Stimulated activated CD4-positive, alpha-beta T cell treated with anti-CD3 and anti-CD28 coated beads, Interleukin-4, amount 100 ng/mL, for 24 hours (primary cell): ENCODE measurements at places on chromosomes 16 and 17.

GRCh38 chr16:20941636-20941926 is 41.0 kb downstream of the LYRM1 start:
- DNase-seq = no peak

- DNase-seq = no peak
Observed at GRCh38 chr17:76932402-76933333, 64.5 kb downstream of the MGAT5B start.

- DNase-seq = no peak
Observed at GRCh38 chr17:60311936-60312335, 80.0 kb downstream of the USP32 start.

GRCh38 chr16:78755751-78756661 is 656.6 kb downstream of the WWOX start:
- no peak for DNase-seq

DNA sequence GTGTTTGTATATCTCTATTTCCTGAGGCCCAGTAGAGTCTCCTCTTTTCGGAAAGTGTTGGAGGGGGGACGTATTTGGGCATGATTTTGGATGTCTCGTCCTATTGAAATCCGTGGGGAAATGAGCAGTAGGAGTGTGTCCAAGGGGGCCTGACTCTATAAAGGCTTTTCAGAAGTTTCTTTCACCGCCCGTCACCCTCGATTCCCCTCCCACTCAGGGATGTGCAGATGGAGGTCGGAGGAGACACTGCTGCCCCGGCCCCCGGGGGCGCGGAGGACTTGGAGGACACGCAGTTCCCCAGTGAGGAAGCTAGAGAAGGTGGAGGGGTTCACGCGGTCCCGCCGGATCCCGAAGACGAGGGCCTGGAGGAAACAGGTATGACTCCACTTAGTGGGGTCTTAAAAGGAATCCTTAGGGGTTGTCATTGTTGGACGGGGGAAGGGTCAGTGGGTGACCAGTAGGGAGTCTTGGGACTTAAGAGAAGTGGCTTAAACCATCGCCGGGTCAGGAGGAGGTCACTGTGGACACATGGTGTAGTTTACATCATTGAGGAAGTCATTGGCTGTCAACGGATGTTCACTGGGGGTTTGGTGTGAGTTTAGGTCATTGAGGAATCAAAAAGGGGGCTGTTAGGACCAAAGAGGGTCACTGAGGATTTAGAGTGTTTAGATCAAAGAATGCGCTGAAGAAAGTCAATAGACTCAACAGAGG is 424 bp downstream of the MON1B start:
- peak; percentile 30 for DNase-seq

GRCh38 chr16:66658143-66658859 is 38.2 kb downstream of the CMTM4 start:
- DNase-seq = no peak

DNA sequence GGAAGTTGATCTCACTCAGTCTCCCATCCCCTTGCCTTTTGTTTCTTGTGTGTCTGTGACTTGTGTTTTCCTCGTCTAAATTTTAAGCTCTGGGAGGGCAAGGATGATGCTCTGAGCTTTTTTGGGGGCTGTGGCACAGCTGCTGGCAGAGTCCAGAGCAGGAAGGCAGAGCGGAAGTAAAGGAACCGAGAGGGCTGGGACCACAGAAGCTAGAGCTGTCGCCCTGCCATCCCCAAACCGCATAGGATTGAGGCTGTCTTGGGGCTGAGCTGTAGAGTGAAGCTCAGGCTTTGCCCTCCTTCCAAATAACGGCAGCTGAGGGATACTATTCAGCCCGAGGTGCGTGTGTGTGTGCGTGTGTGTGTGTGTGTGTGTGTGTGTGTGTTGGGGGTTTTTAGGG is 3.8 kb upstream of the DNAH2 start:
- no peak for DNase-seq

GRCh38 chr16:6364846-6365245 is 967.8 kb upstream of the RBFOX1 start:
- no peak for DNase-seq

- no peak for DNase-seq
Observed at GRCh38 chr16:72324578-72324977, 152.6 kb upstream of the PMFBP1 start.

GRCh38 chr17:13395346-13395745 is 206.4 kb downstream of the HS3ST3A1 start:
- DNase-seq = no peak

DNA sequence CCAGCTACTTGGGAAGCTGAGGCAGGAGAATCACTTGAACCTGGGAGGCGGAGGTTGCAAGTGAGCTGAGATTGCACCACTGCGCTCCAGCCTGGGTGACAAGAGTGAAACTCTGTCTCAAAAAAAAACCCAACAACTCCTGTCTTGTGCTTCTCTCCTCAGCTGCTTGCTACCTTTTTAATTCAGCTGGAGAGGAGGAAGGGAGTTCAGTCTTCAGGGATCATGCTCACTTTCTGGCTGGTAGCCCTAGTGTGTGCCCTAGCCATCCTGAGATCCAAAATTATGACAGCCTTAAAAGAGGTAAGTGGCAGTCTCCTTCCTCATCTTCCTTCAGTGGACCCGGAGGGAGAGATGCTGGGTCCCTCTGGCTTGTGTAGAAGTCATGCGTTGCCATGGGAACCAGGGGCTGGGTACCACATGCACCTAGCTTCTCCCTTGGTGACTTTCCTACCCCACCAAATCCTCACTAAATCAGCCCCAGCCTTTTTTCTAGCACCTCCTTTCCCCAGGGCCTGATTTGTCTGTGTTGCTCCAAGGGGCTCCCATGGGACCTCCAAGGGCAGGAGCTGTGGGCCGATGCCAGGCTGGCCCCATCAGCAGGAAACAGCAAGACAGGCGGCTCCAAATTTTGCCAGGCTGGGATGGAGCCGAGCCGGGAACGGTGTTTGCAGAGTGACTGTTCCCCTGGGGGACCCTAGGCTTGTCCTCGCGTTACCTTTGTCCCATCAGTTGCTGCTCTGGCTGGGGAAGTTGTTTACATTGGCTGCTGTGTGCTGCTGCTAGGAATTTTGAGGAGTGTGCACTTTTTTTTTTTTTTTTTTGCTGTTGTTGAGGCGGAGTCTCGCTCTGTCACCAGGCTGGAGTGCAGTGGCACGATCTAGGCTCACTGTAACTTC is 65.2 kb downstream of the ABCC1 start:
- DNase-seq = no peak

- no peak for DNase-seq
Observed at GRCh38 chr17:41680426-41681040, 8.2 kb upstream of the EIF1 start.

DNA sequence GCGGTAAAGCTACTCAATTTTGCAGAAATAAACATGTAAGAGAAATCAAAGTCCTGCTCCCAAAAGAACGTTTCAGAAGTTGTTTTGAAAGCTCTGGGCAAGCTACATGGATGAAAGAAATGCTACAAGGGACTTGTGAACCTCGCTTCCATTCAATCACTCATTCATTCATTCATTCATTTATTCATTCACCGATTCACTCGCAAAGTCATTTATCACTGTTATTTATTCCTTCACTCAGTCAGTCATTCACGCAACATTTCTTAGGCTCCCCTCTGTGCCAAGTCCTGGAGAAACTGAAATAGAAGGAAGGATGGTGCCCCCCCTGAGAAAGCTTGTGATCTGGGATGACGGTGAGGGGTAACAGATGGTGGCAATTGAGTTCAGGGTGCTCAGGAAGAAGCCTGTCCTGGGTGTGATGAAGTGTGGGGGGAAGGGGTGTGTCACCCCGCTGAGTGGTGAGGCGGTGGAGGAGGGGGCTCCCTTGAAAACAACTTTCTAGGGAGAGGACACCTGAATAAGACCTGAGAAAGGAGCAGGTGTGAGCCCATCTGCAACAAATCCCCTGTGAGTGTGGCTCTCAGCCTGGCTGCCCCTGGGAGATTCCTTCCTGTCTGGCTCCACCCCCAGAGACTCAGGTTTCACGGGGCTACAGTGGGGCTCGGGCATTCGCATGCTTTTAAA is 36.3 kb upstream of the PRSS54 start:
- DNase-seq = no peak

GRCh38 chr16:74862743-74863244 is 88.2 kb upstream of the FA2H start:
- DNase-seq = peak; percentile 14

- DNase-seq = no peak
Observed at GRCh38 chr17:51860954-51861561, 297.5 kb downstream of the CA10 start.

- DNase-seq = no peak
Observed at GRCh38 chr17:61579347-61579746, 11.7 kb downstream of the NACA2 start.

- DNase-seq = no peak
Observed at GRCh38 chr16:55502801-55503366, 6.0 kb upstream of the LPCAT2 start.

GRCh38 chr17:3935140-3935542 is 18.9 kb upstream of the P2RX1 start:
- no peak for DNase-seq

- DNase-seq = no peak
Observed at GRCh38 chr17:8859804-8860430, 7.6 kb downstream of the PIK3R6 start.

DNA sequence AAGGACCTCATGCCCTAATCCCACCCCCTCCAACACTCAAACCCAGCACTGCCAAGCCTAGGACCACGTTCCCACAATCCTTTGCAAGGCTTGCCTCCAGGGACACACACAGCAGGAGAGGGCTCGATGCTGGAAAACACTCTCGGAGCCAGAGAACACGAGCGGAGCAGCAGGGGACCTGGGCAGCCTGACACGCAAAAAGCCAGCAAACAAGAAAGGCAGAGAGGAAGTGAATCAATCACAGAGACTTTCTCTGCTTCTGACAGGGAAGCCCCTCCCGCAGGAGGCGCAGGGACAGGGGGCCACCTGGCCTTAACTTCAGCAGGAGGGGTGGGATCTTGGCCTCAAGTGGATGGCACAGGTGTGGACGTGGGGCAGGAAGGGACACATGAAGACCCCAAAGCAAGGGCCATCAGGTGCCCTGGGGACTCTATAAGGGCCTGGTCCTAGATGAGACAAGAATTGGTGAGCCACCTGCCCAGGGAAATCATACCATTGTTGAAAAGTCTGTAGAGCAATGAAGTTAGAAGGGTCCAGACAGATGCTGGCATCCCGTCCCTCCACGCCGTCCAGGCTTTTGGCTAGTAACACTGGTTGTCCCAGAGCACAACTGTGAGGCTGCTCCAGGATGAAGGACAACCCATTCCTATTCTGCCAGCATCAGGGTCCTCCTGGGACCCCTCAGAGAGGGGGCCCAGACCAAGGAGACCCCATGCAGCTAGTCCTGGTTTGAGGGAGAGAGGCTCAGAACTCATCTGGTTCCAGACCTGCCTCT is 2.2 kb downstream of the SDK2 start:
- DNase-seq = no peak

- peak; percentile 60 for DNase-seq
Observed at GRCh38 chr16:31880322-31880979, 6.8 kb downstream of the ZNF267 start.

DNA sequence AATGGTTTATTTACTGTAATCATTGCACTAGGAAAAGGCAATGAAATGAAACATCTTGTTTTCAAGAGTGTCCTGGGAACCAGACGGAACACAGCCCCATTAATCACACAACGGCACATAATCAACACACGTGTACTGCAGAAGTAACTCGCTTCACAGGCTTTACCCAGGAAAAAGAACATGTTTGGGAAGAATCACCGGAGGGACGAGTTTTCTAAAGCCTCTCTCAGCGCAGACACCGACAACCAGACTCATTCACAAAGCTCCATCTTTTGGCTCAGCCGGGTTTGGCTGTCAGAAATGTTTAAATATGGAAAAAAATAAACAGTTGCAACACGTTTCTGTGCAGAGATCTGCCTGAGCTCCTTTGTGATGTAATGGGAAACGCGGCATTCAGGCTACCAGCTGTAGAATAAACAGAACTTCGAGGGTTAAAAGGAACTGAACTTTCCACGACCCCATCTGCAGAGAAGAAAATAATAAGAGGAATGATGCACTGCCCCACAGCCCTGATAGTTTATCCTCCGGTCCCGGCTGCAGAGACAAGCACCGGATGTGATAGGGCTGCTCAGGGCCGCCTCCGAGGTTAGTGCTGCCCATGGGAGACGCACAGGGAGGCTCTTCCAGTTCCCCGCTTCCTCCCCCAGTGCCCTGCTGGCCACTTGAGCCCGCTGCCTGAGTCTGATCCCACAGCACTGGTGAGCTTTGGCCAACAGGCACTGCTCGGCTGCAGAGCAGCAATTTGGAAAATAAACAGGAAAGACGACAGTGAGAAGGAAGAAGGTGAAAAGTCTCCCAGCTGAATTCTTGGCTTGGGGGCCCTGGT is 119.8 kb downstream of the HIC1 start:
- no peak for DNase-seq

GRCh38 chr17:39461926-39462569 is 762 bp downstream of the CDK12 start:
- DNase-seq = no peak

DNA sequence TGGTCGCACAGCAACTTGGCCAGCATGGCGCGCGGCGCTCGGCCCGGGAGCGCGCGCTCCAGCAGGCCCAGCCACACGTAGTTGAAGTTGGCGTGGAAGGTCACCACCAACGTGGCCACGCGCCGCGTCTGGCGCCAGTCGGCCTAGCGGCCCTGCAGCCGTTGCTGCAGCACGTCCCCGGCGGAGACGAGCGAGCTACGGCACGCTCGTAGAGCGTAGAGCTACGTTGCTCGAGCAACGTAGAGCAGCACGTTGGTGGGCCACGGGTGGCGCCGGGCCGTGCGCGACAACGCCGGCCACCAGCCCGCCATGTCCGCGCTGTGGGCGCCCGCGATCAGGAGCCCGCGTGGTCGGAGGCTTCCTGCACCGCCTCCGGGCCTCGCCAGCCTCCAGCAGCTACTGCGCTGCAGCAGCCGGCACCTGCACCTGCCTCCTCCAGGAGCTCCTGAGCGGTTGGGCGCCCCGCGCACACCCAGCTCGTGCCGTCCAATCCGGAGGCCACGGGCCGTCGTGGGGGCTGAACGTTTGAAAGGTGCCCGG is 13.4 kb upstream of the SULT1A1 start:
- DNase-seq = peak; percentile 69

- no peak for DNase-seq
Observed at GRCh38 chr17:21243516-21244303, 9.5 kb downstream of the NATD1 start.

GRCh38 chr17:78589031-78589675 is 12.0 kb upstream of the DNAH17 start:
- DNase-seq = no peak

- no peak for DNase-seq
Observed at GRCh38 chr16:74950511-74950910, 34.4 kb downstream of the WDR59 start.

- no peak for DNase-seq
Observed at GRCh38 chr16:79767421-79768275, 167.1 kb upstream of the MAF start.

DNA sequence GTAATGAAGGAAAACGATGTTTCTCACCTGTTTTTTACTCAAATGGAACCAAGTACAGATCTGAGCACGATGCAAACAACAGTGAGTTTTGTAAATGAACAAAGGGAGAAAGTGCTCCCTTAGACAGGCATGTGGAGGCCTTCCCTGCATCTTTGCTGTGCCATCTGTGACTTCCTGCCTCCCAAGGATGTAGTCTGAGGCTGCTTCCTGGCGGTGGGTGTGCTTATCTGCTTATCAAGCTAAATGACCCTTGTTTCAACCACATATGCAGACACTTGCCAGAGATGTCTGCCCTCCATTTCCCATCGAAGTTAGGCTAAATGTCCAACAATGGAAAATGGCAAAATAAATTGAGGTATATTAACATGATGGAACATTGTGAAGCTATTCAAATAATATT is 34.6 kb downstream of the RGS9 start:
- no peak for DNase-seq
